ENCODE measurements at places on chromosomes 1 and 21. TPM values are rescaled to one million over a fixed set of nuclear protein-coding genes. Genes with fewer than 3 reads are reported as not detected.
A peak's percentile ranks its signal among the peaks of the same experiment; 100 is the strongest.

Gene ZYG11A
- 0.30 TPM for total RNA-seq

Gene CFAP141
- total RNA-seq = not detected

Gene FAM72C
- total RNA-seq = 0.61 TPM

GRCh38 chr1:203524824-203525223, 30.9 kb downstream of the OPTC start:
- no peak overlapping the region for H3K4me3 ChIP-seq

- H3K27ac ChIP-seq = no peak overlapping the region
- no peak overlapping the region for H3K4me3 ChIP-seq
- H3K27me3 ChIP-seq = peaks cover 39% of the 10 kb centered on the region
- no peaks in the 10 kb centered on the region for H3K4me1 ChIP-seq
Measured at GRCh38 chr1:206776229-206776628, 3.9 kb upstream of the IL10 start.

Gene IL22RA1
- total RNA-seq = not detected

DNA sequence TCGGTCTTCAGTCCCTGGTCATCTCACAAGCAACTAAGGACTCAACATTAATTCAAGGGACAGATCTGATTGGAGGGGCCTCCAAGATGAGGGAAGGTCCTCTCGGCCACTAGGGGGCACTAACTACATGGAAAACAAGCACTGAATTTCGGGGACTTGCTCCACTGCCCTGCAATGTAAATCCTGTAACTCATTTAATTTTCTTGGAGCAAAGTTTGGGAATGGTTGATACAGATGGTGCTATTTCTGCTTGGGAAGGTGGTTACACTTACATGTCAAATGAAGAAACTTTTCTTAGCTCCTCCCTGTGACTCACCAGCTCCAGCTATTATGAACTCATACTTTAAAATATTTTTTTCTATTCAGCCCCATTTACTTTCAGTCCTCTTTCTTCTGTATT, 97.4 kb upstream of the KCNJ15 start:
- H3K36me3 ChIP-seq = no peaks in the 10 kb centered on the region
- no peak overlapping the region for H3K27ac ChIP-seq
- peaks cover 7% of the 10 kb centered on the region for H3K4me1 ChIP-seq
- peak; percentile 80 for DNase-seq
- peaks cover 2% of the 10 kb centered on the region for H3K27me3 ChIP-seq

- no peaks in the 10 kb centered on the region for H3K4me1 ChIP-seq
- no peak overlapping the region for H3K27ac ChIP-seq
- no peak for DNase-seq
- H3K4me3 ChIP-seq = no peak overlapping the region
- no peaks in the 10 kb centered on the region for H3K36me3 ChIP-seq
Measured at GRCh38 chr1:151137789-151138188, 8.6 kb downstream of the SEMA6C start.

Gene NR0B2
- total RNA-seq = not detected

Gene RGSL1
- not detected for total RNA-seq

GRCh38 chr1:166730299-166730888, 108.9 kb upstream of the POGK start:
- no peak overlapping the region for H3K4me3 ChIP-seq
- peak; percentile 7 for DNase-seq
- no peaks in the 10 kb centered on the region for H3K4me1 ChIP-seq
- no peak overlapping the region for H3K27ac ChIP-seq
- H3K36me3 ChIP-seq = no peaks in the 10 kb centered on the region
- H3K27me3 ChIP-seq = no peaks in the 10 kb centered on the region

DNA sequence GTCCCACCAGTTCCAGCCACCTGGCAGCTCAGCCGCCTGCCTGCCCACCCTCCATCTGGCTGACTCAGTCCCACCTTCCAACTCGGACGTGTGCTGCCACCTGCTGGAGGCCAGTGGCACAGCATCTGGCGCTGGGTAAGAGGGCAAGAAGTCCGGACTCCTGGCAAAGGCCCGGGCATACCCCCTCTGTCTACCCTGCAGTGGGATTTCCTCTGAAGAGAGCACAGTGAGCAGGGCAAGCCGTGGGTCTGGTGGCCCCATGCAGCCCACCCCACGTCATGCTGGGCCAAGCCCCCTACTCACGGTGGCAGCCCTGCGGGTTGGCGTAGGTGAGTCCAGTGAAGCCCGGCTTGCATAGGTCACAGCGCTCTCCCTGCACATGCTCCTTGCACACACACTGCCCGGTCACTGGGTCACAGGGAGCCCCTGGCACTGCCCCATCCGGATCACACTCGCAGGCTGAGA, 24.5 kb downstream of the LAMB3 start:
- H3K27ac ChIP-seq = no peak overlapping the region
- H3K4me3 ChIP-seq = no peak overlapping the region
- H3K36me3 ChIP-seq = no peaks in the 10 kb centered on the region
- H3K27me3 ChIP-seq = no peaks in the 10 kb centered on the region
- H3K4me1 ChIP-seq = peaks cover 15% of the 10 kb centered on the region

Gene KRTAP22-1
- total RNA-seq = not detected

DNA sequence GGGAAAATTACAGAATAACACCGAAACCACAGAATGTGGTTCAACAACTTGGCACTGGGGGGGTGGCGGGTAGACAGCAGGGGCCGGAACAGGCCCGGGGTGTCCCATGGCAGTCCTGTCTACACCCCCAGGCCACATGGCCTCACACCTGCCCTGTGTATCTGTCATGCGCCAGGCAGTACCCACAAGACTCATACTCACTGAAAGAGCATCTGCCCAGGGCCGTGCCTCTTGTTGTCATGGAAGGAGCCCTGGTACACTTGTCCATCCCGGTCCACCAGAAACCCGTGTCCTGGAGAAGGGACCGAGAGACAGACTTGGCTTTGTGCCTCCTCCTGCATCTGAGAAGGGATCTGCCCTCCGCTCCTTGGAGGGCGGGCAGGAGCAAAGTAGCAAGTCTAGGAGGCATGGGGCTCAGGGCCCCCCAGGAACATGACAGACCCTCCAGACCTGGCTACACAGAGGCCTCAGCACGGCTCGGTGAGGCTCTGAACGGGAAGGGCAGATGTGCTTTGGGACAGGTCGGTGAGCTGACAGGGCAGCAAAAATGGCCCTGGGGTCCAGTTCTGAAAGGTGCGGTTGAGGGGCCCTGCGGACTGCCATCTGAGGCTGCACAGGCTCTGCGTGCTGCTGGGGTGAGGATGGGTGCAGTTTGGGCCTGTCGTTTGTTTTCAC, 5.6 kb downstream of the MORN1 start:
- H3K4me1 ChIP-seq = peaks cover 3% of the 10 kb centered on the region
- H3K27me3 ChIP-seq = no peaks in the 10 kb centered on the region
- DNase-seq = no peak
- no peak overlapping the region for H3K4me3 ChIP-seq

DNA sequence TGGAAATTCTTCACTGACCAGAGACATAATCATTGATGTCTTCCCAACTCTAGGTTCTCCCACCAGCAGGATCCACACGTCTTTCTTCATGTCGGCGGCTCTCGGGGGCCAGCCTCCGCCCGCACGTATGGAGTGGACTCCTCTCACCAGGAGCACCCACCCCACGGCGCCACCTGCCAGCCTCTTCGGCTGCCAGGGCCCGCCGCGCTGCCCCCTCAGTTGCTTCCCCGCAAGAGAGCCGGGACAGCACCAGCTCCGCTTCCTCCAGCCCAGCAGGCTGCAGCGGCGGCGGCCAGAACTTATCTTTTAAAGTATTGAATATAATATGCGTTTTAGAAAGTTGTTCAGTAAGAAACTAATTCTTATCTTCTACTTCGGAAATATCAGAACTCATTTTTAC, 273.5 kb downstream of the LIPI start:
- no peaks in the 10 kb centered on the region for H3K27me3 ChIP-seq
- no peak for DNase-seq
- no peaks in the 10 kb centered on the region for H3K36me3 ChIP-seq
- no peaks in the 10 kb centered on the region for H3K4me1 ChIP-seq

DNA sequence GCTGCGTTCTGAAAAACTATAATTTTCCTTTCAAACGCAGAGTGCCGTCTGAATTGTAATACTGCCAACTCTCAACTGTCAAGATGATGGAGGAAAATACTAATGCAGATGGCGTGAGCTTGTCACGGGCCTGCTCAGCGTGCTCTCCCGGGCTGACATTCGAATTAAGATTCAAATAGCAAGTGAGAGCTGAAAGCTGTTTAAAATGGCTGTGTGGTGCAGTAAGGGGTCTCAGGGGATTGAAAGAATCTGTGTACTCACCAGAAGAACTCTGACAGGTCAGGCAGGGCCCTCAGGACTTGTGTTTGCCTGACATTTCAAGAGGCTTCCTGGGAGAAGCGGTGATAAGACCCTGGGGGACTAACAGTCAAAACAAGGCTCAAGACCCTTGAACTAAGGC, 33.1 kb downstream of the ZMYND12 start:
- no peak for DNase-seq
- H3K36me3 ChIP-seq = no peaks in the 10 kb centered on the region
- H3K4me1 ChIP-seq = peaks cover 12% of the 10 kb centered on the region
- H3K27me3 ChIP-seq = peaks cover 16% of the 10 kb centered on the region

DNA sequence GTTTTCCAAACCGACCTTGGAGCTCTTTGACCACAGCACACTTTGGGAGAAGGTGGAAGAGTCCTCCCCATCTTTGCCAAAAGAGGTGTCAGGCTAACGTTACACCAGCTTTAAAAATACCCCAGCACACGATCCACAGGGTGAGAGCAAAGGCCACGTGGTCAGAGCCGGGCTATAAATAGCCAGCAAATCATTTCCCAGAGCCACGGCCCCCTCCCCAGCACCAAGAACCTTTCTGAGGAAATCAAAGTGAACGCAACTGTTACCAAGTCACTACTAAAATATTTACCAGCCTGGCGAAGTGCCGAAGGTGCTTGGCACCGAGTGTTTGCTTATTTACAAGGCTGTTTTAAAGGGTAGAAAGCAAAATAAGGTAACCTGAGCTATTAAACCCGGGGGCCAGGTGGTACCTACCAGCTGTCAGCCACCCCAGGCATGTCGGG, 72.4 kb downstream of the CASZ1 start:
- peaks cover 25% of the 10 kb centered on the region for H3K27me3 ChIP-seq
- H3K36me3 ChIP-seq = no peaks in the 10 kb centered on the region
- peak; percentile 48 for DNase-seq
- H3K4me1 ChIP-seq = no peaks in the 10 kb centered on the region
- no peak overlapping the region for H3K27ac ChIP-seq
- H3K4me3 ChIP-seq = no peak overlapping the region

Gene CLDN19
- not detected for total RNA-seq

Measured in astrocyte (in vitro differentiated cells and primary cell).